ENCODE measurements at places on chromosomes 16 and 17.

DNA sequence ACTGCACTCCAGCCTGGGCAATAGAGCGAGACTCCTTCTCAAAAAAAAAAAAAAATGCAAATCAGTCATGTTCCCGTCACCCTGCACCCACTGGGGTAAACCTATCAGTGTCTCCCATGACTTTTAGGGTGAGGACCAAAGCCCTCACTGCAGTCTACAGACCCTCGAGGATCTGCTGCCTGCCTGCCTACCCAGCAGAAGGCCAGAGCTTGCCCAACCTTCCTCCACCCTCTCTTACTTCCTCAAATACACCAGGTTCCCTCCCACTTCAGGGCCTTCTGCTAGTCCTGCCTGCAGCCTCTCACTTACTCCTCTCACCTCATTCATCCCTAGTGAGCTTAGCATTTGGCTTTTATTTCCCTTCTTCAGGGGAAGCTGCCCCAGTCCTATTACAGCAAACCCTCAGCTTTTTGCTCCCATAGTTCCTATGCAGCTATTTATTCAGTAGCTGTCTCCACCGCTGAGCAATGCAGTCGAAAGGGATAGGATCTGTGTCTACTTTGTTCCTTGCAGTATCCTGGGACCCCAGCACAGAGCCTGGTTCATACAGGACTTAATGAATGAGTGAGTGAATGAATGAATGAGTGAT is 17.8 kb upstream of the TOB1 start:
- DNase-seq = peak; percentile 65

DNA sequence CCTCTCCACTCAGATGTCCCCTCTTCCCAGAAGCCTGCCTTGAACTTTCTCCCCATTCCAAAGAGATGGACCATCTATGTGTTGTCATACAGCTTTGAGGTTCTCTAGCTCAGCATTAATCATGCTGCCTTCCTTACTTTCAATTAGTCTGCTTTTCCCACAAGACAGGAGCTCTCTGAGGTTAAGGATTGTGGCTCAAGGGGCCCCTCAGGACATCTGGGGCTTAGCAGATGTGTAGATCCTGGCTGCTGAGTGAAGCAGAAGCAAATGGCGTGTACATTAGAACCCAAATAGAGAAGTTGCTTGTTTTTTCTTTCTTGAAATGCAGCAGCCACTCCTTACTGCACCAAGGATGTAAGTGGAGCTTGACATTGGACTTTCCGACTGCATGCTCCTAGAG is 330.5 kb upstream of the TNRC6C start:
- no peak for DNase-seq

DNA sequence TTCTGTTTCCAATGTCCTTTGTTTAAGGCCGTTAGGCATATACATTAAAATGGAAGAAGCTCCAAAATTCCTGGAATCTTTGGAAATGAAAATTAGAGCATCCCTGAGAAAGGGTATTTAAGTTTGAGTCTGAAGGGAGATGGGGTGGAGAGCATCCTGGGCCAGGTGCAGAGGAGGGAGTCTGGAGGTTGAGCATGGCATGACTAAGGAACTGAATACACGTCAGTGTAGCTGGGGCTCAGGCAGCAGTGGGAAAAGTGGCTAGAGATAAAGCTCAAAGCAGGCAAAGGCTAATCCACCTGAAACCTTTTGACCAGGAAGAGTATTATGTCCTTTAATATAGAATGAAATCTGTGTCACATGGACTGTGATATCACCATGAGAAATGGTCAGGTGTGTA is 669.0 kb upstream of the RBFOX1 start:
- no peak for DNase-seq

DNA sequence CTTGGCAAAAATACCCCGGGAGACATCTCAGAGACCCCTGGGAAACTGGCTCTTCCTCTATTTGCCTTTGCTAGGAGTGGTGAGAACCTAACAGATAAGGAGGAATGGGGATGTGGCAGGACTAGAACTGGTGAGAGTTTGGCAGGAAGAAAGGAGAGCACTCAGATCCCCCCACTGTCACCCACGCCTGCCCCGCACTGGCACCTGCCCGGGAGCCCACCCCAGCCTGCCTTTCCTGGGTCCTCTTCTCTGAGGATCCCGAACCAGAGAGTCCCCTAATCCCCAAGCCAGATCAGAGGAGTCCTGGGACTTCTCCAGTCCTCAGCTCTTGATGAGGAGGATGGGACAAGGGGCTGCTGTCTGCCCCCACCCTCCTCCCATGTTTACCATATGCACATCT is 3.7 kb downstream of the KCNH6 start:
- DNase-seq = no peak

DNA sequence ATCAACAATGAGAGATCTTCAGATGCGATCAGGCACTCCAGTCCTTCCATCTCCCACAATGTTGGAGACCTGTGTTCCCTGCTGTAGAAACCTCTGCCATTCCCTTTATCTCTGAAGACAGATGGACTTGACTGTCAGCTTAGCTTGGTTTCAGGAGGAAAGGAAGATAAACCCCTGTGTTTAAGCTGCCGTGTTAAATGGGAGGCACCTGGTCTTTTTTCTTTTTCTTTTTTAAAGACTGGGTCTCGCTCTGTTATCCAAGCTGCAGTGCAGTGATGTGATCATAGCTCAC is 63.1 kb downstream of the USP22 start:
- DNase-seq = no peak

Data from Karpas-422 (cell line).